Nucleus accumbens (tissue), 56 donors: ENCODE measurements at places on chromosomes 13 and 19.

DNA sequence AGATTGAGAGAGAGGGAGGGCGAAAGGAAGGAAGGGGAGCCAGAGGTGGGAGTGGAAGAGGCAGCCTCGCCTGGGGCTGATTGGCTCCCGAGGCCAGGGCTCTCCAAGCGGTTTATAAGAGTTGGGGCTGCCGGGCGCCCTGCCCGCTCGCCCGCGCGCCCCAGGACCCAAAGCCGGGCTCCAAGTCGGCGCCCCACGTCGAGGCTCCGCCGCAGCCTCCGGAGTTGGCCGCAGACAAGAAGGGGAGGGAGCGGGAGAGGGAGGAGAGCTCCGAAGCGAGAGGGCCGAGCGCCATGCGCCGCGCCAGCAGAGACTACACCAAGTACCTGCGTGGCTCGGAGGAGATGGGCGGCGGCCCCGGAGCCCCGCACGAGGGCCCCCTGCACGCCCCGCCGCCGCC, at the start of gene TNFSF11:
Gene TNFSF11 (plus strand): TSS at position 142 of the 400 bp plus-strand sequence. CDS start 152 bp downstream, at position 294.
- no peak for DNase-seq

GRCh38 chr19:6226012-6226411, 53.8 kb downstream of the MLLT1 start:
- DNase-seq: no peak

- DNase-seq: no peak
Measured at GRCh38 chr13:85661675-85662074, 137.5 kb downstream of the SLITRK6 start.

DNA sequence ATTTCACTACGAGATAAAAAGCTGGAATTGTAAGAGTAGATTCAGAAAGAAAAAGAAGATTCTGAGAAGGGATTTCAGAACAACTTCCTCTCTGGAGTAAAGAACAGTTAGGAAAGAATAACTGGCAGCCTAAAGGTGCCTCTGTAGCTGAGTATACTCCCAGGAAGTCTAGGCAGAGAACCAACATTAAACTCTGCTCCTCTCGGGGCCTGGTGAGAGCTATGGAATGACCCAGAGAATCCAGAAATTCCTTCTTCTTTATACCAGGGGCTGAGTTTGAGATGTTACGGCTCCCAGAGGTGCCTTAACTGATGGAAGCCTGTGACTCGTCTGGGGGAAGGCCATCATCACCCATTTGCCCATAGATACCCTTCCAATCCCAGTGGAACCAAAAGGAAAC, 39.1 kb downstream of the FAM216B start:
- DNase-seq: no peak

GRCh38 chr13:21227917-21228316, 51.5 kb downstream of the MRPL57 start:
- no peak for DNase-seq

- DNase-seq: no peak
Measured at GRCh38 chr19:52936151-52936953, 13.1 kb upstream of the ZNF888 start.

- DNase-seq: no peak
Measured at GRCh38 chr19:41531438-41532311, 44.3 kb upstream of the CEACAM21 start.

DNA sequence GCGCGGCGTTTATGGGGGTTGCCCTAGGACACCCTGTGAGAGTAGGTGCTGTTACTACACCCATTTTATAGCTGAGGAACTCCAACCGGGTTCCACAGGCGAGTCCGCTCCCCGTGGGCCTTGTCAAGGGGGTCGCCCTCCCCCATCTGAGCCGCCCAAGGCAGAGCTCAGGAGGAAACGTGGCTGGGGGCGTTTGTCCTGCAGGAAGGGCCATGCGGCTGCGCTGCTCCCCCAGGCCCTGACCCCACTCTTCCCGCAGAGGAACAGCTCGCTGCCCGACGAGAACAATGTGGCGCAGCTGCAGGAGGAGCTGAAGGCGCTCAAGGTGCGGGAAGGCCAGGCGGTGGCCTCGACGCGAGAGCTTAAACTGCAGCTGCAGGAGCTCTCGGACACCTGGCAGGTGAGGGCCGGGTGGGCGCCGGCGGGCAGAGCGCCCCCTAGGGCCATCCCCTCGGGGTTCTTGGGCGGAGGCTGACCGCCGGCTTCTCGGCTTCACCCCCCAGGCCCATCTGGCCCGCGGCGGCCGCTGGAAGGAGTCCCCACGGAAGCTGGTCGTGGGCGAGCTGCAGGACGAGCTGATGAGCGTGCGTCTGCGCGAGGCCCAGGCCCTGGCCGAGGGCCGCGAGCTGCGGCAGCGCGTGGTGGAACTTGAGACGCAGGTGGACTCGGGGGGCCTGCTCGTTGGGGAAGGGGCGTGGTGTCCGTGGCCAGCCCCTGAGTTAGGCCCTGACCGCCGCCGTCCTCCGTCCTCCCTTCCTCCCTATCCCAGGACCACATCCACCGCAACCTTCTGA, 12.4 kb downstream of the PRR36 start:
- DNase-seq: no peak

- no peak for DNase-seq
Measured at GRCh38 chr19:45475537-45476291, 7.9 kb downstream of the FOSB start.
